ENCODE measurements at places on chromosomes 3 and 15. TPM values are rescaled to one million over a fixed set of nuclear protein-coding genes. Genes with fewer than 3 reads are reported as not detected.

DMXL2 gene
- polyA plus RNA-seq: 112 TPM

DNAH12 gene
- 7.2 TPM for polyA plus RNA-seq

- DNase-seq: no peak
These were observed 81.9 kb upstream of the TOPAZ1 start for GRCh38 chr3:44159696-44160300.

GRCh38 chr3:138332472-138333073, 2.9 kb upstream of the NME9 start:
- no peak for DNase-seq

GRCh38 chr3:114846779-114847178, 300.3 kb downstream of the ZBTB20 start:
- DNase-seq: no peak

Measured in right lung (tissue), 10 donors.